GDM1 (cell line): ENCODE measurements at places on chromosomes 7 and 10.

DNA sequence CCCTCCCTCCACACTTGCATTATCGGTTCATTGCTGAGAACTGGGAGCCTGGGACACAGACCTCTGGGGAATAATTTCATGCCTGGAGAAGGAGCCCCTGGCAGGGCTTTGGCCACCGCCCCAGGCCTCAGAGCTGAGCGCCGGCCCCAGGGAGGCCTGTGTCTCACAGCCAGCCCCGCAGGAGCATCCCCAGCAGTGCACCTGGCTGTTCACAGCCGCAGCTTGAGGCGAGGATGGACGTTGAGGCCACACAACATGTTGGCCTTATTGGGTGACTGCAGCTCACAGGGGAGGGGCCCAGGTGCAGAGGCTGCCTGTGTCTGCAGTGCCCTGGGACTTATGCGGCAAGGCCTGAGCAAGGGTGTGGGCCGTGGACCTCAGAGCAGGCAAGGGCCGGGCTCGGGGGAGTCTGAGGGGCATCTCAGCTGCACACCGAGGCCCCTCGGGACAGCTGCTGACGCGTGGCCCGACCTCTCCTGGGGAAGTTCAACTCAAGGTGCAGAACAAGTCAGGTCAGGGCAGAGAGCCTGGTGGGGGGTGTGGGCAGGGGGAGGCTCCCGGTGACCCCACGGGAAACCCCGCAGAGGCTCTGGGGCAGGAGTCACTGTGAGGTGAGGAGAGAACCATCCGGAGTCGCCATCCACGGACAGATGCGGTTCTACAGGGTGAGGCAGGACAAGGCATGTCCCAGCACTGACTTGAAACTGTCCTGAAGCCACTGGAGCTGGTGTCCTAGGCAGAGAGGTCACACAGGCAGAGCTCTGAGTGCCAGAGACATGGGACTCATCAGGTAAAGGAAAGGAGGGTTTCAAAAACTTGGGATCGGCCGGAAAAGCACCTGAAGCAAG, 13.1 kb upstream of the UBE3C start:
- no peak for DNase-seq

- DNase-seq = no peak
These were observed 109.2 kb upstream of the CAV2 start for GRCh38 chr7:116390363-116390762.

DNA sequence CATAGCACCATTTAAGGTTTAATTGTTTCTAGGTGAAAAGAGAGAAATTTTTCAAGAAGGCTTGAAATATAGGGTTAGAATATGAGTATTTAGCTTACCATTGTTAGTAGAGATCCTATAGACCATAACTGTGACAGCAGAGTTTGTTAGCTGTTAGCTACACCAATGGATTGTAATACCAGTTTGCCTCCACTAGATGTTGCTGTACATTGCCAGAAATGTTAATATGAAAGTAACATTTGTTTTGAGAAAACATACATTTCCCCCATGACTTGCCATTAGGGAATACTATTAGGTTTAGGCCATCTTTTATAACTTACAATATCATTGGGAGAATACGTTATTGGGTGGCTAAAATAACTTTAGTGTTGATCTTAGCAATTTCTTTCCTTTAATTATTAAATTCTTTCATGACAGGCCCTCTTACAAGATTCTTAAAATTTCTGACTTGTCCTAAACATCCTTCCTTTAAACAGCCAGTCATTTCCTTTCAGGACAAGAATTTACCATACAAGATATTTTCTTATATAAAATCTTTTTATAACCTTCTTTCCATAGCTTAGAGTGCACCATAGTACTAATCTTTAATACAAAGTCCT, 39.5 kb downstream of the ZNF117 start:
- no peak for DNase-seq

GRCh38 chr10:94413361-94413760, 11.0 kb downstream of the TBC1D12 start:
- DNase-seq = no peak

GRCh38 chr7:67663644-67664043, 667.0 kb downstream of the TYW1 start:
- DNase-seq = no peak

GRCh38 chr7:101402081-101402779, 39.6 kb downstream of the COL26A1 start:
- DNase-seq = no peak

DNA sequence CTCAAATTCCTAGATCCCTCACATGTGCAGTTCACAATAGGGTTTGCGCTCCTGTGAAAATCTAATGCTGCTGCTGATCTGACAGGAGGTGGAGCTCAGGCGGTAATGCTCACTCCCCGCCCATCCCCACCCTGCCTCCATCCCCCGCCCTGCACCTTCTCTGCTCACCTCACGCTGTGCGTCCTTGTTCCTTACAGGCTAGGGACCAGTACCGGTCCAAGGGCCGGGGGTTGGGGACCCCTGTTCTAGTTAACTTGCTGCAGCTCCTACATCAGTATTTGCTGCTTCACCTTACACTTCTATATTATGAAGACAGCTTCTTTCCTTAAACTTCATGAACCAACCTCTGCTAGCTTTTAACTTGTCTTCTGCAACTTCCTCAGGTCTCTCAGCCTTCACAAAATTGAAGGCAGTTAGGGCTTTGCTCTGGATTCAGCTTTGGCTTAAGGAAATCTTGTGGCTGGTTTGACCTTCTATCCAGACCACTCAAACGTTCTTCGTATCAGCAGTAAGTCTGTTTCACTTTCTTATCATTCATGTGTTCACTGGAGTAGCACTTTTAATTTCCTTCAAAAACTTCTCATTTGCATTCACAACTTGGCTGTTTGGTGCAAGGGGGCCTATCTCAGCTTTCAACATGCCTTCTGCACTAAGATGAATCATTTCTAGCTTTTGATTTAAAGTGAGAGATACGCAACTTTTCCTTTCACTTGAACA, 1.7 kb upstream of the TNKS2 start:
- DNase-seq = no peak

DNA sequence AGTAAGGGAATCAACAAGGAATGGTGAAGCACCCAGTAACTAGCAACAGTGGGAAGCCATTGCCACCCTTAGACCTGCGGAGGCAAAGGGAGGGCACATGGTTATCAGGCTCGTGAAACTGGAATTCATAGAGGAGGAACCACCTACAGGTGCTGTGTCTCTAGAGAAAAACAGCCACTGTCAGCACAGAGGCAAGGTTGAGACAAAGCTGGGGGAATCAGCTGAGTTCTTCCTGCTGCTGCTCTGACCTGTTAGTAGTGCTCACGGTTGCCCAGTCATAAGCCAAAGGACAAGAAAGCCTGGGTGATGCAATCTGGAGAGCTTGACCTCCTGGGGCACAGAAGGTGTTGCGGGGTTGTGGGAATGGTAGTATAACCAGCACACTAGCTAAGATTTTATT, 110.1 kb downstream of the TPST1 start:
- DNase-seq = no peak

GRCh38 chr10:82210331-82210730, 335.3 kb downstream of the NRG3 start:
- DNase-seq = no peak

GRCh38 chr10:89526358-89526757, 9.0 kb downstream of the SLC16A12 start:
- DNase-seq = no peak

- DNase-seq = no peak
These were observed 112.1 kb upstream of the ABCB5 start for GRCh38 chr7:20503278-20503950.

- DNase-seq = no peak
These were observed 649.0 kb downstream of the LRMDA start for GRCh38 chr10:76080451-76080850.

- DNase-seq = no peak
These were observed 124.0 kb downstream of the NPY start for GRCh38 chr7:24407965-24408364.

GRCh38 chr10:92575961-92576360, 2.1 kb upstream of the IDE start:
- DNase-seq = no peak

- DNase-seq = no peak
These were observed 94.1 kb downstream of the GRM8 start for GRCh38 chr7:127158659-127159058.

DNA sequence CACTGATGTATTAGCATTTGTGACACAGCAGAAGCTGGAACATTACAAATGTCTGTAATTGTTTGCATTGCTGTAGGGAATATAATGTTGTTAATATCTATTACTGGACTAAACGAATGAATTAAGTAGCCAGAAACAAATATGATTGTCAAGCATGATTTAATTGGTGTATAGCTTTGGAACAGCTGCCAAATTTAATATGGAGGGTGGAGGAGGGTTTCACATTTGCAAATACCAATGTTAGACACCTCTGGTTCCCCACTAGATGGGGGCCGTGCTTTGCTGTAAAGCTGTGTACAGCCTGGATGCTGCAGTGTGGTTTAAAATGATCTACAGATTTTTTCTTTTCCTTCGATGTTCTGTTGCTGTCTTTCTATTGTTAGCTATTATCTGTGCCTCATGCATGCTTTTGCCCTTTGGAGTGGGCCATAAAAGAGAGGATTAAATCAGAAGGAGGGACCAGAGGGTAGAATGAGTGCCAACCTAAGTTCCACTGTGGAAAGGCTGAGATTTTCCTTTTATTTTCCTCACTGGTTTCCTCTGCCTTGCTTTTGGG, 23.1 kb downstream of the DNAJB9 start:
- no peak for DNase-seq

DNA sequence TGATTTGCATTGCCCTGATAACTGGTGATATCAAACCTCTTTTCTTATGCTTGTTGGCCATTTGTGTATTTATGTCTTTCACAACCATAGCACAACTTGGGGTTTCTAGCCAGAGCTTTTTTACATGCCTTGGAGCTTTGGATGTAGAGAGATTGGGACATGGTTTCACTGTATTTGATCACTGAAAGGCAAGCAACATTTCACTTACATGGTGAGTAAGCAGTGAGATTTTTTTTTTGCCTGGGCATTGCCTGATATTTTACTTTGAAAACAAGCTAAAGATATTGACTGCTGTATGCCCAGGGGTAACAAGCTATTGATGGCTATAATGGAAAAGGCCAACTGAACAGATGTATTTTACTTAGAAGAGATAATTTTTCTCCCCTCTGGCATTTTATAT, 259.0 kb downstream of the PHTF2 start:
- DNase-seq = no peak

- no peak for DNase-seq
These were observed 12.0 kb upstream of the CRHR2 start for GRCh38 chr7:30694218-30694745.

DNA sequence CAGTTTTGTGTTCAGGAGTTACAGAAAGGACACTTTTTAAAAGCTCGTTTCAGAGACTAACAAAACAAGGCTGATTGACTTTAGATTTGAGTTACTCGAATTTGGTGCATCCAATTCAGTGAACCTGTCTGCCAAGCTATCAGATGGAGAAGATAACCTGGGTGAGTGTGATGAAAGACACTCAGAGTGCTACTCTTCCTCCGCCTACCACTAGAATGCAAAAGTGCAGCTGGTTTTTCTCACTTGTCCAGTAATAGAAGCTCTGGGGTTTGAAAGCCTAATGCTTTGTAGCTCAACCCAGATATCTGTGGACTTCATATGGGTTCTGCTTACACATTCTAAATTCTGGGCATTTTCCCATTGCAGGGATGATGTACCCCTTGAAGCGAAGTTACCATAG, 82.8 kb upstream of the NPY start:
- DNase-seq = no peak

DNA sequence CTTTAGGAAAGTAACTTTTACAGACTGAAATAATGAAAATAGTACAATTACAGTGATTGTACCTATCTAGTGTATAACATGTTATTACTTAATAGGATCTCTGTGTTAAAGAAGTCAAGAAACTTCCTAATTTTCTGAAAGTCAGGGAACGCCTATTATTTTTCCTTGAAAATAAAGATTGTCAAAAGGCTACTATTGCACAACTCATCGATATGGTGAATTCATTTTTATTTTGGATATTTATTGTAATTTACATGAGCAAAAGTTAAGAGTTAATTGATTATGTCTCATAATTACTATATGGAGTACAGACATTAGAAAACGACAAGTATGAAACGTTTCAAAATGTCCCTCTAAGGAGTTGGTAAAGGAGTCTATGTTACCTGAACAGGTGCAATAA, 12.8 kb downstream of the MINDY3 start:
- no peak for DNase-seq

DNA sequence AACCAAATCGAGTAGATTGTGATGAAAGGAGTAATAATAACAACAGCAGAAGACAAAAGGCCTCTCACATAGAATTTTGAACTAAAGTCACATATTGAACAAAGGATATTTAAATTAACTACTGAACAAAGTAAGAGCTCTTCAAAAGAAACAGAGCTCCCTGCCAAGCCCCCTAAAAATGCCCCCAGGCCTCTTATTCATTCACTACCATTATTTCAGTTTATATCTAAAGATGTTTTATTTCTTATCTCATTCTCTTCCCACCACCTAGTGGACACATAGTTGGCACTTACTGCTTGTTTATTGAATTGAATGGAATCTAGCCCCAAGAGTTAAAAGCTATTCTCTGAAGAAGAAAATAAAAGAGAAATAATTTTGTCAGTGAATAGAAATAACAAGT, 37.4 kb downstream of the VCL start:
- no peak for DNase-seq

- DNase-seq = no peak
These were observed 4.7 kb upstream of the ANKRD2 start for GRCh38 chr10:97567891-97568290.

GRCh38 chr7:77747178-77747577, 50.9 kb downstream of the RSBN1L start:
- no peak for DNase-seq

- no peak for DNase-seq
These were observed 17.3 kb downstream of the HIP1 start for GRCh38 chr7:75721426-75721825.
